ENCODE measurements at places on chromosomes 1 and 21. TPM values are rescaled to one million over a fixed set of nuclear protein-coding genes. Genes with fewer than 3 reads are reported as not detected.

DNA sequence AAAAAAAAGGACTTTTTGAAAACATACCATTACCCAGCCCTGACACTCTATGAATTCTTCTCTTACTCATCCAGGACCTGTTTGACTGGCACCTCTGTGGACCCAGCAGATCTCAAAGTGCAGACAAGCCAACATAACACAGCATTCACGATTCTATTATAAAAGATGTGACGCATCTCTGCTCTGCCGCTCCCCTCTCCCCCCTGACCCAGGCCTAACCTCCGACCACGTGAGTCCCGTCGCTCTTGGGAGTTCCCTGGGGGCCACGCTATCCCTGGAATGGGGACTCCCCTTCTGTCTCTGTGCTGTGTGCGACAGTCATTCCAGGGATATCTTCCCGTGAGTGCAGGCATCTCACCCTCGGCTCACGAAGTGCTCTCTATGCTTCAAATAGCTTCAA, 21.1 kb downstream of the LRRC38 start:
- H3K4me3 ChIP-seq, result no peak overlapping the region
- no peak for DNase-seq
- no peaks in the 10 kb centered on the region for H3K36me3 ChIP-seq

DNA sequence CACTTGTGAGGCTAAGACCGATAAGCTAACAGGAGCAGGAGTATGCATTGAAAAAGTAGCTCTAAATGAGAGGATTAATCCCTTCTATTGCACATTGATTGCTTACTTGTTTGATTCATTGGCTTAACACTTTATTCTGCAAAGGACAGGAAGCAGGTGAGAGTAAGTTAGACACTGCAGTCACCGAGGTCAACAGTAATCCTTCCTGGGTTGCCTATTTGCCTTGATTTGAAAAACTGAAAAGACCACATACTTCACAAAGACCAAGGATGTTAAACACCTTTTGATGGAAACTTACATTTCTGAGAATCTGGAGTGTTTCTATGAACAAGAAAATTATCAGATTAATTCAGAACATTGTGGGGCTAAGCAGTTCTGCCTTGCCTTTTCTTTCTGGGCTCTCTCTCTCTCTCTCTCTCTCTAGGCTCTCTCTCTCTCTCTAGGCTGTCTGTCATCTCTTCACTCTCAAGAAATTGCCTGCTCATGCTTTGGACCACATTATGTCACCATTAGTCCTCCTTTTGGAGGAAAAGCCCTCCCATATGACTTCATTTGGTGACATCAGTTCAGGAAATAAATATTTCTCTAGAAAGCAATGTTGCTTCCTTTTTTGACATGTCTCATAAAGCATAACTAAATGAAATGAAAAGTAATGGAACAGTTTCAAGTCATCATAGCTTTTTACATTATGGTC, 103.8 kb downstream of the TNFSF18 start:
- no peaks in the 10 kb centered on the region for H3K36me3 ChIP-seq
- DNase-seq, result no peak
- no peak overlapping the region for H3K27ac ChIP-seq
- no peak overlapping the region for H3K4me3 ChIP-seq

GRCh38 chr21:37210130-37210529, 57.0 kb downstream of the VPS26C start:
- H3K36me3 ChIP-seq, result peaks cover 10% of the 10 kb centered on the region
- no peaks in the 10 kb centered on the region for H3K27me3 ChIP-seq
- H3K4me1 ChIP-seq, result no peaks in the 10 kb centered on the region
- no peak overlapping the region for H3K27ac ChIP-seq
- no peak overlapping the region for H3K4me3 ChIP-seq
- DNase-seq, result no peak

DNA sequence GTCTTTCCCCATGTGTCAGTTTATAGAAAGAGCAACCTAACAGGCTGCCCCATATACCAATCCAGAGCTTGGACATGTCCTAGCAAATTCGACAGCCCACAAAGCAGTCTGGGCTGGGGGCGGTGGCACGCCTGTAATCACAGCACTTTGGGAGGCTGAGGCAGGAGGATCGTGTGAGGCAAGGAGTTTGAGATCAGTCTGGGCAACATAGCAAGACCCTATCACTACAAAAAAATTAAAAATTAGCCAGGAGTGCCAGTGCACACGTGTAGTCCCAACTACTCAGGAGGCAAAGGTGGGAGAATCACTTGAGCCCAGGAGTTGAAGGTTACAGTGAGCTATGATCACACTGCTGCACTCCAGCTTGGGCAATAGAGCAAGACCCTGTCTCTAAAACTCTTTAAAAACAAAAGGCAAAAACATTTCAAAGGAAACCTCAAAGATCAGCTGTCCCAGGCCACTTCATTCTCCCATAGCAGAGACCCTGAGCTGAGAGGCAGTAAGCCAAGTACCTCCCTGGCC, 54.4 kb downstream of the SETD4 start:
- H3K27me3 ChIP-seq, result peaks cover 5% of the 10 kb centered on the region
- DNase-seq, result no peak
- no peak overlapping the region for H3K4me3 ChIP-seq

DNA sequence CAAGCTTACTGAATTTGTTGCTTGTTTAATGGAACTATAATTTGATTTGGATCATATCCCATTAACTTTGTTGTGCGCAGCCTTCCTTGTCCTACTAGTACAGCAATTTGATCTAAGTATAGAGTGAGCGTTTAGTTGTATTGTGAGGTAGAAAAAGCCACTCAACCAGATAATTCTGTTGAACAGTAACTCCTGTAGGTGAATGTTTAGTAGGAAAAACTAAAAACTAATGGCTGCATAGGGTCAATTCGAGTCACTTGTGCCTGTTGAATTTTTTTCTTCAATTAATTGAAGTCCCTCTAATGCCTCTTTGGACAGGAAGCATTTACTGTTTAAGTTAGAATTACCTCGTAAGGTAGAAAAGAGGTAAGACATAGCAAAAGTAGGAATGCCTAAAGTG, 15.0 kb upstream of the EPHX1 start:
- no peak overlapping the region for H3K27ac ChIP-seq
- H3K27me3 ChIP-seq, result no peaks in the 10 kb centered on the region
- H3K4me3 ChIP-seq, result no peak overlapping the region
- peaks cover 65% of the 10 kb centered on the region for H3K36me3 ChIP-seq
- no peak for DNase-seq
- H3K4me1 ChIP-seq, result no peaks in the 10 kb centered on the region

The ANKRD65 gene
- total RNA-seq, result 11.1 TPM

The IL20 gene
- not detected for total RNA-seq

GRCh38 chr1:228392111-228392936, 14.3 kb downstream of the TRIM11 start:
- no peak overlapping the region for H3K4me3 ChIP-seq
- no peak overlapping the region for H3K27ac ChIP-seq
- H3K27me3 ChIP-seq, result no peaks in the 10 kb centered on the region
- DNase-seq, result no peak

- peaks cover 22% of the 10 kb centered on the region for H3K4me1 ChIP-seq
- H3K36me3 ChIP-seq, result no peaks in the 10 kb centered on the region
- H3K27ac ChIP-seq, result no peak overlapping the region
- H3K4me3 ChIP-seq, result no peak overlapping the region
- no peak for DNase-seq
Observed at GRCh38 chr21:42237577-42237976, 18.6 kb downstream of the ABCG1 start.

DNA sequence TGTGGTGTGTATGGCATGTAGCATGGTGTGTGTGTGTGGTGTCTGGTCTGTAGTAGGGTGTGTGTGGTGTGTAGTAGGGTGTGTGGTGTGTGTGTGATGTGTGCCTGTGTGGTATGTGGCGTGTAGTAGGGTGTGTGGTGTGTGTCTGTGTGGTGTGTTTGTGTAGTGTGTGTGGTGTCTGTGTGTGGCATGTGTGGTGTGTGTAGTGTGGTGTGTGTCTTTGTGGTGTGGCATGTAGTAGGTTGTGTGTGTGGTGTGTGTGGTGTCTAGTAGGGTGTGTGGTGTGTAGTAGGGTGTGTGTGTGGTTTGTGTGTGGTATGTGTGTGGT, 85.5 kb downstream of the SYT2 start:
- H3K27ac ChIP-seq, result no peak overlapping the region
- peaks cover 5% of the 10 kb centered on the region for H3K4me1 ChIP-seq
- H3K4me3 ChIP-seq, result no peak overlapping the region
- peaks cover 6% of the 10 kb centered on the region for H3K27me3 ChIP-seq
- no peak for DNase-seq
- H3K36me3 ChIP-seq, result no peaks in the 10 kb centered on the region

GRCh38 chr1:6205849-6206519, at the start of gene RNF207:
Gene RNF207 (plus strand): TSS chr1:6206119. CDS start chr1:6206536, 417 bp downstream.
- peak within 1 kb of the TSS; percentile 79 for H3K4me3 ChIP-seq
- peak; percentile 85 for DNase-seq
- H3K4me1 ChIP-seq, result peaks cover 3% of the 10 kb centered on the region
- H3K36me3 ChIP-seq, result no peaks in the 10 kb centered on the region
- peak within 1 kb of the TSS; percentile 68 for H3K27ac ChIP-seq
- H3K27me3 ChIP-seq, result peaks cover 3% of the 10 kb centered on the region

The RGS1 gene
- total RNA-seq, result 1.1 TPM

GRCh38 chr1:6911974-6912373, 126.7 kb downstream of the CAMTA1 start:
- no peaks in the 10 kb centered on the region for H3K36me3 ChIP-seq
- H3K4me3 ChIP-seq, result no peak overlapping the region
- H3K4me1 ChIP-seq, result peaks cover 24% of the 10 kb centered on the region

- peak overlapping the region; percentile 12 for H3K27ac ChIP-seq
- peaks cover 21% of the 10 kb centered on the region for H3K4me1 ChIP-seq
- H3K27me3 ChIP-seq, result peaks cover 3% of the 10 kb centered on the region
Observed at GRCh38 chr1:206003854-206004800, 932 bp upstream of the RAB7B start.

GRCh38 chr1:59539961-59540681, 243.2 kb downstream of the FGGY start:
- no peak for DNase-seq
- no peak overlapping the region for H3K27ac ChIP-seq
- H3K4me1 ChIP-seq, result peaks cover 36% of the 10 kb centered on the region
- H3K36me3 ChIP-seq, result no peaks in the 10 kb centered on the region

GRCh38 chr1:11629184-11630016, 24.8 kb downstream of the FBXO2 start:
- H3K27ac ChIP-seq, result no peak overlapping the region
- no peak overlapping the region for H3K4me3 ChIP-seq
- H3K36me3 ChIP-seq, result no peaks in the 10 kb centered on the region

GRCh38 chr1:30834253-30834652, 74.3 kb downstream of the SDC3 start:
- peaks cover 4% of the 10 kb centered on the region for H3K4me1 ChIP-seq
- H3K27me3 ChIP-seq, result peaks cover 15% of the 10 kb centered on the region
- no peak for DNase-seq
- no peaks in the 10 kb centered on the region for H3K36me3 ChIP-seq
- no peak overlapping the region for H3K4me3 ChIP-seq

- DNase-seq, result no peak
- no peak overlapping the region for H3K4me3 ChIP-seq
- no peaks in the 10 kb centered on the region for H3K36me3 ChIP-seq
- H3K27me3 ChIP-seq, result peaks cover 80% of the 10 kb centered on the region
Observed at GRCh38 chr1:160058087-160058486, 11.9 kb downstream of the KCNJ10 start.

DNA sequence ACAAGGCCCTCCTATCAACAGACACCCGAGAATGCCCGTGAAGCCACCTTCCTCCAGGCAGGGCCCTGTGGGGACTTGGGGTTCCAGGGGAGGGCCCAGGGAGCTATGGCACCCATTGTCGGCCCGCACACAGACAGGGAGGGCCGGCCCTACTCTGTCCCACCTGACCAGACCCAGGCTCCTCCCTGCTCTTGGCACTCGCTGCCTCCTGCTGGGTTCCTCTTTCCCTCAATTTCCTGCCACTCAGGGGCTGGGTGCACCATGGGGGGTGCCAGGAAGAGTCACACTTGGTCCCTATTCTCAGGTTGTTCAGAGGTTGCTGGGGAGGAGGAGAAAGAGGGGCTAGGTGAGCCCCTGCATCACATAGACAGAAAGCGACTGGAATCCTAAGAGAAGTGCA, 8.0 kb upstream of the OXCT2 start:
- no peaks in the 10 kb centered on the region for H3K36me3 ChIP-seq
- no peaks in the 10 kb centered on the region for H3K4me1 ChIP-seq
- no peak overlapping the region for H3K27ac ChIP-seq
- no peak overlapping the region for H3K4me3 ChIP-seq

The TCEA3 gene
- total RNA-seq, result 9.2 TPM

- H3K4me3 ChIP-seq, result no peak overlapping the region
- no peaks in the 10 kb centered on the region for H3K4me1 ChIP-seq
- DNase-seq, result no peak
- no peak overlapping the region for H3K27ac ChIP-seq
- H3K27me3 ChIP-seq, result no peaks in the 10 kb centered on the region
- H3K36me3 ChIP-seq, result peaks cover 37% of the 10 kb centered on the region
Observed at GRCh38 chr1:77642196-77642595, 40.3 kb downstream of the ZZZ3 start.

GRCh38 chr1:203428981-203429599, 46.5 kb upstream of the PRELP start:
- H3K4me1 ChIP-seq, result peaks cover 41% of the 10 kb centered on the region
- peak overlapping the region; percentile 65 for H3K27ac ChIP-seq
- DNase-seq, result no peak
- no peak overlapping the region for H3K4me3 ChIP-seq

GRCh38 chr1:2542246-2542915, 12.3 kb upstream of the HES5 start:
- DNase-seq, result no peak
- H3K27me3 ChIP-seq, result no peaks in the 10 kb centered on the region
- peak overlapping the region; percentile 11 for H3K4me3 ChIP-seq
- no peak overlapping the region for H3K27ac ChIP-seq
- H3K4me1 ChIP-seq, result peaks cover 7% of the 10 kb centered on the region
- no peaks in the 10 kb centered on the region for H3K36me3 ChIP-seq

DNA sequence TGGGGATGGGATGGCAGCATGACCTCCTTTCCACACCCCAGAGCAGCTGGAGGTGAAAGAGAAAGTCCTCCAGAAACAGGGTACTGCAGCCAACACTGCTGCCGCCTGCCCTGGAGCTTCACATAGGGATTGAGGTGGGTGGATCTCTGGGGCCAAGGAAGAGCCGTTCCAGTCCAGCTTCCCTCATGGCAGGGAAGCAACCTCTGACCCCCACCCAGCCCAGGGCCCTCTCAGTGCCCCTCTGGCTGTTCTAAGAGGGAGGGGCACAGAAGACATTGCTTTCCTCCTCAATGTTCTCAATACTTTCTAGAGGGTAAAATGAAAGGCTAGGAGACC, 5.7 kb downstream of the KIF21B start:
- peaks cover 28% of the 10 kb centered on the region for H3K27me3 ChIP-seq
- no peak overlapping the region for H3K4me3 ChIP-seq
- H3K27ac ChIP-seq, result no peak overlapping the region
- H3K4me1 ChIP-seq, result peaks cover 39% of the 10 kb centered on the region
- H3K36me3 ChIP-seq, result no peaks in the 10 kb centered on the region

GRCh38 chr1:3013371-3014049, 7.8 kb upstream of the ACTRT2 start:
- H3K27me3 ChIP-seq, result peaks cover 13% of the 10 kb centered on the region
- no peak for DNase-seq
- no peak overlapping the region for H3K27ac ChIP-seq
- peaks cover 4% of the 10 kb centered on the region for H3K4me1 ChIP-seq
- H3K4me3 ChIP-seq, result no peak overlapping the region
- no peaks in the 10 kb centered on the region for H3K36me3 ChIP-seq

The GNG4 gene
- 28.5 TPM for total RNA-seq

Data from type B pancreatic cell (in vitro differentiated cells).